Mesendoderm (in vitro differentiated cells): ENCODE measurements at places on chromosomes 1 and 21.

GRCh38 chr1:91883470-91883869, 2.5 kb downstream of the TGFBR3 start:
- peaks cover 5% of the 10 kb centered on the region for H3K27me3 ChIP-seq
- H3K4me1 ChIP-seq = no peaks in the 10 kb centered on the region
- H3K36me3 ChIP-seq = no peaks in the 10 kb centered on the region
- no peak for DNase-seq
- H3K27ac ChIP-seq = no peak overlapping the region

DNA sequence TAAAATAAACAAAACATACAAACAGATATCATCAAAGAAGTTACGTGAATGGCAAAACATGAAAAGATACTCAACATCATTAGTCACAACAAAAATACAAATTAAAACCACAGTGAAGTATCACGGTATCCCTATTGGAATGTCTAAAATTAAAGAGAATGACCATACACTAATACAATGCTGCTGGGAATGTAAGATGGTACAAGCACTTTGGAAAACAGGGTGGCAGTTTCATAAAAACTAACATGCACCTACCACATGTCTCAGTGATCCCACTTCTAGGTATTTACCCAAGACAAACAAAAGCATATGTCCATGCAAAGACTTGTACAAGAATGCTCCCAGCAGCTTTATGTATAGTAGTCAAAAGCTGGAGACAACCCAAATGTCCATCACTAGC, 69.1 kb downstream of the HSF2BP start:
- no peak for DNase-seq
- no peak overlapping the region for H3K4me3 ChIP-seq
- peaks cover 4% of the 10 kb centered on the region for H3K4me1 ChIP-seq
- no peak overlapping the region for H3K27ac ChIP-seq
- no peaks in the 10 kb centered on the region for H3K27me3 ChIP-seq

GRCh38 chr1:54813485-54814125, 12.5 kb upstream of the TTC22 start:
- peaks cover 4% of the 10 kb centered on the region for H3K4me1 ChIP-seq
- no peaks in the 10 kb centered on the region for H3K36me3 ChIP-seq
- no peak overlapping the region for H3K4me3 ChIP-seq
- peak; percentile 37 for DNase-seq

- peak; percentile 9 for DNase-seq
- H3K27me3 ChIP-seq = no peaks in the 10 kb centered on the region
- H3K4me3 ChIP-seq = no peak overlapping the region
- H3K36me3 ChIP-seq = no peaks in the 10 kb centered on the region
- H3K4me1 ChIP-seq = no peaks in the 10 kb centered on the region
- H3K27ac ChIP-seq = no peak overlapping the region
Measured at GRCh38 chr1:49229555-49229954, 452.9 kb upstream of the BEND5 start.

DNA sequence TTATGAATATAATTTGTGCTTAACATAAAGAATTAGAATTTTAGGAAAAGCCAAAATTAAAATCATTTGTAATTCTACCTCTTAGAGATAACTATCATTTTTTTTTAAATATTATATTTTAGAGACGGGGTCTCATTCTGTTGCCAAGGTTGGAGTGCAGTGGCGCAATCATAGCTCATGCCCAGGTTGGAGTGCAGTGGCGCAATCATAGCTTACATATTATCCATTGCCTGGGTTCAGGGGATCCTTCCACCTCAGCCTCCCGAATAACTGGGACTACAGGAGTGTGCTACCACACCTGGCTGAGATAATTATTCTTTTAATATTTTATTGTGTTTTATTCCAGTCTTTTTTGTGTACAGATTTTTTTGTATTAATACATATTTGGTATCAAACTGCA, 8.3 kb downstream of the RASAL2 start:
- no peak overlapping the region for H3K4me3 ChIP-seq
- DNase-seq = no peak
- H3K27me3 ChIP-seq = no peaks in the 10 kb centered on the region
- H3K4me1 ChIP-seq = peaks cover 3% of the 10 kb centered on the region
- H3K27ac ChIP-seq = no peak overlapping the region

DNA sequence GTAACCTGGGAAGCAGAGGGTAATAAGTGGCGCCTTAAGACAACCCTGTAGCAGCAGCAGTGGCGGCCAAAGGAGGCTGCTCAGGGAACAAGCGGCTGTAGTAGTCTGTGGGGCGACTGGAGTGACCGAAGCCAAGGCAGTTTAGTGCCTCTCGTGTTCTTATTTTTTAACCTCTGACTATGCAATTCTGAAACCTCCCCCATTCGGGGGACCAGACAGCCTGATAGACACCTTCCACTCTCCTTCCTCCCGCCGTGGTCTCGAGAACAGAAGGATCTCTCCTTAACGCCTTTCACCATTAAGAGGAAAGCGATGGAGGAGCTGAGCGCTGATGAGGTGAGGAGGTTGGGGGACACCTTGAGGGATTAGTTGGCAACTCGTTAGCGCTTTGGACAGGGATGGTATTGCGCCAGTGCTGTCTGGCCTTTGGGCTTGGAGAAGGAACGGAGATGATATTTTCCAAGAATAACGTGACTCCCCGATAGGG, 644 bp downstream of the UBE4B start:
- H3K4me1 ChIP-seq = no peaks in the 10 kb centered on the region
- no peaks in the 10 kb centered on the region for H3K36me3 ChIP-seq
- H3K27me3 ChIP-seq = no peaks in the 10 kb centered on the region
- peak overlapping the region; percentile 100 for H3K4me3 ChIP-seq
- H3K27ac ChIP-seq = peak overlapping the region; percentile 94

DNA sequence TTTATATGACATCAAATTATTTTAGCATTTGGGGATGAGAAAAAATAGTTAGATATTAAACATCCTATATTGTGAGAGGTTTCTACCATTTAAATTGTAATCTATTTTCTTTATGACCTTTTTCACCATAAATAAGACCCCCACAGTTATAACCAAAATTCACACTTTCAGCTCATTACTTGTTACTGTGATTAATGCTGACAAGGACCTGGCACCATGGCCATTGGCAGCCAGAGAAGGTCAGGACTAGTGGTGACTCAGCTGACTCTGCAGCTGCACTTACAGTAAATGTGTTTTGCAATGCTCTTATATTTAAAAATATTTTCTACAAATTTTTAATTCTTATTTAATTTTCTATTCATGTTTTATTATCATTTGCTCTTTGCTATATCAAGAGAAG, 133.3 kb upstream of the C1orf105 start:
- no peak for DNase-seq
- no peak overlapping the region for H3K4me3 ChIP-seq
- no peaks in the 10 kb centered on the region for H3K36me3 ChIP-seq
- no peaks in the 10 kb centered on the region for H3K27me3 ChIP-seq
- H3K27ac ChIP-seq = no peak overlapping the region
